ENCODE measurements at places on chromosomes 6 and 20. TPM values are rescaled to one million over a fixed set of nuclear protein-coding genes. Genes with fewer than 3 reads are reported as not detected.

KIF6 gene
- not detected for polyA plus RNA-seq

ARMC2 gene
- polyA plus RNA-seq, result 4.2 TPM

C6orf15 gene
- not detected for polyA plus RNA-seq

RAE1 gene
- polyA plus RNA-seq, result 44.8 TPM

RSPH4A gene
- not detected for polyA plus RNA-seq

PPP1R3G gene
- polyA plus RNA-seq, result 0.11 TPM

TP53TG5 gene
- 0.16 TPM for polyA plus RNA-seq

NKX2-2 gene
- polyA plus RNA-seq, result not detected

CENPW gene
- 2.7 TPM for polyA plus RNA-seq

OPN5 gene
- not detected for polyA plus RNA-seq

AVP gene
- not detected for polyA plus RNA-seq

ID4 gene
- not detected for polyA plus RNA-seq

POU3F2 gene
- polyA plus RNA-seq, result not detected

MTFR2 gene
- polyA plus RNA-seq, result 0.63 TPM

DNA sequence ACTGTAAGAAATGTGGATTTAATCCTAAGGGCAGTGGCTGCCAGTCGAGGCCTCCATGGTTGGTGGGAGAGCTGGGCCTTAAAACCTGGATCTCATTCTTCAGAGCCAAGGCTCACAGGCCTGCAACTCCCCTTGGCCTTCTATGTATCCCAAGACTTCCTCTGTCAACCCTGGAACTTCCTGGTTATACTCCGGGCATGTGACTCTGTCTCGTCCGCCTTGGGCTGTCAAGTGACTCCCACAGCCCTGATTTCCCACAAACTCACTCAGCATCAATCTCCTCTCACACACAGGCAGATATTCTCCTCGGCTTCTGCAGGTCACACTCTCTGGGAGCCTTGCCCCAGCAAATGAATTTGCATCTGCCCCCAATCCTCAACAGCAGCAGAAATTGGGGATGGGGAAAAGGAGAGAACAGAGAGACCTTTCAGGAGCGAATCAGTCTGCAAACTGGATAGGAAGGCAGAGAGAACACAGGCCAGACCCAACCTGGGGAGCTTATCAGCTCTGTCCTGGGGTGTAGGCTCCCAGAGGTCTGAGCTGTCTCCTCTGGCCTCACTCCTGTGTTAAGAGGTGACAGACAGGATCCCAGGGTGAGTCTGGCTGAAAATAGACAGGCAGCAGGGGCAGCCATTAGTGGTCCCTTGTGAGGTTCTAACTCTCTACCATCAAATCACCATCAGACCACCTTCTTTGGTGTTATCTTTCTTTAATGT is 30.4 kb upstream of the PREX1 start:
- DNase-seq, result no peak

DNA sequence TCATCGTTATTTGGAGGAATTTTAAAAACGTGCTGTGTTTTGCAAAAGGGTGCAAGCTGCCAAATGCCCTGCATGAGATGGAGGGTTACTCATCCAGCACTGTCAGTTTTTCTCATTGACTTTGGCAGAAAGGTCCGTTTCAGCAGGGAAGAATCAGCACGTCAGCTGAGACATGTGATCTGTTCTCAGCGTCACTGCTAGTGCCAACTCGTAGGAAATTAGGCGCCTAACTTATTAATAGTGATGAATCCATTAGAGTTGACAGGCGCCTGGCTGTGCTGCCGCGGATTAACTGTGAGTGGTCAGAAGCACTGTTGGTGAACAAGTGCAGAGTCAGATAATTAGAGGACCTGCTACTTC is 175.5 kb upstream of the FOXQ1 start:
- DNase-seq, result no peak

DNA sequence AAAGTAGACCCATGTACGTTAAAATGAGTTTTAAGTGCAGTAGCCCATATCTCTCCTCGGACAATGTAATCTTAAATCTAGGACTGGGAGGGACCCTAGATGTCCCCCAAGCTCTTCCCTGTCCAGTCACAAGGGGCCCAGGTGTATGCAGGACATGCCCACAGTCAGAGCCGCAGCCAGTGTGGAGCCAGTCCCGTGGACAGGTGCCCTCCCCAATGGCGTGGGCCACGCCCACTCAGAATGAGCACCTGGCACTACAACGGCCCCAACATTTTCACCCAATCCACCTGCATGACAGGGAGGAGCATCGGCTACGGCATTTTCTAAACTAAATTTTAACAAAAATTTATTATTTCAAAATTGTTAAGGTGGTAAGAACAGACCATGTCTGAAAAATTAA is 53.2 kb downstream of the WDR27 start:
- DNase-seq, result no peak

- DNase-seq, result no peak
These were observed 31.3 kb downstream of the STX11 start for GRCh38 chr6:144181639-144182038.

- DNase-seq, result no peak
These were observed 32.0 kb downstream of the KIF16B start for GRCh38 chr20:16541226-16541625.

GRCh38 chr6:117518870-117519269 is 36.4 kb downstream of the DCBLD1 start:
- no peak for DNase-seq

GRCh38 chr20:10059006-10059405 is 24.2 kb downstream of the ANKEF1 start:
- DNase-seq, result no peak

DNA sequence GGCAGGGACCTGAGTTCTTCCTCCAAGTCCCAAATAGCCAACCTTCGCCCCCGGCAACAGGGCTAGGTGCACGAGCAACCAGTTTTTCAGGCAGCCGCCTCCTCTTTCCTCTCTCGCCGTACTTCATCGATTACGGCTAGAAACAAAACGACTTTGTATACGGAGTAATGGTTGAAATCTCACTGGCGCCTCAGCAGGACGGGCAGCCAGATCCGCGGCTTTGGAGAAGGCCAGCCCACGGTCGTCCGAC is 333 bp upstream of the SMIM13 start:
- no peak for DNase-seq

- peak; percentile 18 for DNase-seq
These were observed 19.6 kb upstream of the FERMT1 start for GRCh38 chr20:6142348-6142993.

DNA sequence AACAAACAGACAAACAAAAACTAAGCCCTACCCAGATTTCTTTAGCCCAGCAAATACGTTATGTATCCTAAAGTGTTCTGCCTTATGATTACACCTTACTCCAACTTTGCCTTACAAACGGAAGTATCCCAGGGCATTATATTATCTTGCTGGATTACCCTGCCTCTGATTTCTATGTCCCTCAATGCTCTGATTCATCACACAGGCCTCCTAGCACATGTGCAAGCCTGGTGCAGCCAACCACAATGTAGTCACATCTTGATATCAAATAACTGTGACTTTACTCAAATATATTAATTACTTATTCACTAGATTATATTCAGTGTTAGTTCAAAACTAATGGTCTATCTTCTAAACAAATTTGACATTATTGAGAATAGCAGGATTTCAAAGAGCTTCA is 598.6 kb downstream of the TBC1D32 start:
- no peak for DNase-seq

- no peak for DNase-seq
These were observed 66.4 kb upstream of the SLC22A23 start for GRCh38 chr6:3523271-3523670.

DNA sequence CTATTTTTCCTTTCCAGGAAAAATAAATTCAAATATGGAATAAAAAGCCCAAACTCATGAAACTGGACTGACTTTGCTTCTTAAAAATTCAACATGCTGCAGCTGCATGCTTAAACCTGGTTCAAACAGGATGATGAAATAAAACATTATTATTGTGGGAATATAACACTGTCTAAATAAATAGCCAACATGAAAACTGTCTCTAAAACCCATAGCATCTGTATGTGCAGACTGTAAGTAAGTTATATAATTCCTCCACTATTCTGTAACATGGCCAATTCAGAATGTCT is 30.4 kb upstream of the AHI1 start:
- no peak for DNase-seq

GRCh38 chr20:906001-906520 is 10.1 kb downstream of the ANGPT4 start:
- no peak for DNase-seq

GRCh38 chr6:4008324-4009047 is 70.5 kb downstream of the FAM217A start:
- peak; percentile 35 for DNase-seq

GRCh38 chr6:158803733-158804143 is 15.4 kb downstream of the EZR start:
- peak; percentile 60 for DNase-seq

DNA sequence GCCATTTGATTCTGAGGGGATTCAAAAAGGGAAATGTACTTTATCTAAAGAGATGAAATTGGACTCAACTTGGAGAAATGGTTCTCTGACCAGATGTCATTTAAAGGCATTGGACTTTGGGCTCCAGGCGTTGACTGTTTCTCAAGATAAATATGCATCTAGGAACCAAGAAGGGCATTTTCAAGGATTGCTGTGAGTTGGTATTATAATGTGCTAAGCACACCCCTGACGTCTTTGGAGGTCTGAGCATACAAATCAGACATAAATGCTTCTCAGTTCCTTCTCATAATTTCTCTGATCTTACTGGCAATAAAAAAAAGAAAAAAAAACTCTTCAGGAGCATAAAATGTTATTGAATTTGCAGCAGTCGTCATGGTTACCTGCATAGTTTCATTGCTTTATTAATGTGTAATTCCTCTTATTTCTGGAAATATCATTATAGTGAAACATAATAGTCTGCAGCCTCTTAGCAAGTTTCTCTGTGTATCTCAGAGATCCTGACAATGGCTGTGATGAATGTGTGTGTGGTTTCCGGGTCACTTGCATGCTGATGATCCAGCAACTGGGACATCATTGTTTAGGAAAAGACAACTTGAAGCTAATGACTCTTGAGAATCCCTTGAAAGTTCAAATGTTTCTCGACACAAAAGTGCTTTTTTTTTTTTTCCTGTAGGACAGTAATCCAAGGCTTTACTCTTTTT is 136.0 kb downstream of the AIG1 start:
- no peak for DNase-seq

GRCh38 chr20:41061155-41061554 is 32.5 kb downstream of the TOP1 start:
- DNase-seq, result no peak

DNA sequence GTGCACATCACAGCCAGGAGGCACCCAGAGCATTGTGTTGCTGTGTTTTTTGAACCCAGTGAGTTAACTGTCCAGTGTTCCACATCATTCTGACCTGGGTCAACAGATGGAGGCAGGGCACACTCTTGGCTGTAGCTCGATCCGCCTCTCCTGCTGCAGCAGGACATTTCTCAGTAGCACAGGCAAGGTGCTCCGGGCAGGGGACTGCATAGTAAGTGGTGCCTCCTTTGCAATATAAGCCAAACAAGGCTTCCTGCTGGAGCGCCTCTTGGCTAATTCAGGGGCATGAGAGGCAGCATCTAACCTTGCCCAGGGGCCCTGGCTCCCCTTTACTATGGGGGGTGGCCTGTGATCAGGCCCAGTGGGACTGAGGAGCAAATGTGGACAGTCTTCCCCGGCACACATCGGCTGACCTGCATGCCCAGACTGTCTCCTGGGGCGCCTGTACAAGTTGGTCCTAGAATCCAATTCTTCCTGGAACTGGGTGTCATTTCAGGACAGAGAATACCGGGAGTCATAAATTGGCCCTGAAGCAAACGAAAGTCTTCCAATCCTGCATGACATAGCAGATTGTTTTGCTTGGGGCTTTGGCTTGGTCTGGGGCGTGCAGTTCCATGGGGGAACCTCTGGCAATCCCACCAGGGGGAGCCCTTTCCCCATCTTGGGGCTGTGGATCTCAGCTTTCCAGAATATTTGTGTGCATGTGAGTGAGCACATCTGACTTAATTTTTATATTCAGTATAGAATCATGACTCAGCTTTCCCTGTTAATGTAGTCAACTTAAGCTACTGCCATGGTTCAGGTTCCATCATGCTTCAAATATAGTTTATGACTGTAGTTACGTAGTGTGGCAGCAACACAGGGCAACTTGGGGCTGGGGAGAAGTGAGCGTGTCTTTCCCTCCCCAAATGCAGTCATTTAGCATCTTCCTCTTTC is 56.0 kb upstream of the DDR1 start:
- DNase-seq, result peak; percentile 65

DNA sequence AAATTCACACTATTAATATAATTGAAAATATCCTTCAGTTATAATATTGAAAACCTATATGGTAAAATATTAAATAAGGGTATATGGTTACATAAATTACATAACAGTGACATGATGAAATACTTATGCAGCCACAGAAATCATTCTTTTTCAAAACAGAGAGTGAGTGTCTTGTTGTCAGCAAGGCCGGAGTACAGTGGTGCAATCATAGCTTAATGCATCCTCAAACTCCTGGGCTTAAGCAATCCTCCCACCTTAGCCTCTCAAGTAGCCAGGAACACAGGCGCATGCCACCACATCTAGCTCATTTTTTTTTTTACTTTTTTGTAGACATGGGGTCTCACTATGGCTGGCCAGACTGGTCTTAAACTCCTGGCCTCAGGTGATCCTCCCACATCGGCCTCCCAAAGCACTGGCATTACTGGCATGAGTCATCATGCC is 40.4 kb downstream of the FAM8A1 start:
- no peak for DNase-seq

GRCh38 chr6:44489910-44490604 is 102.6 kb downstream of the CDC5L start:
- DNase-seq, result no peak

DNA sequence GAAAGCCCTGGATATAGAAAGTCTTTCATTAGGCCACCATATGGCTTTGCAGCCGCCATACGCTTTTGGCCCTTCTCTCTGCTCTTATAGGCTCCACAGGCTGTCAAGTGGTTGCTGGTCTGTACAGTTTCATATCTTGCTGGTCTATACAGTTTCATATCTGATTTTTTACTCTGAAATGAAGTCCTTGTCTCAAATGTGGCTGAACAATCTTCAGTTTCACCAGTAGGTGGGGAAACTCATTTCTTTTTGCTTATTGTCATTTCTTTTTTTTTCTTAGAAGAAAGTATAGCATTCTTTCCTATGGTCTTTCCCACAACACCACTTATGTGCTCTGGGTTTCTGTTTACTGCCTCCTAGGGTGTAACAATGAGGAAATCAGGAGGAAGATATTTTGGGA is 771.4 kb upstream of the MMS22L start:
- DNase-seq, result no peak

GRCh38 chr6:72260489-72260888 is 361.4 kb upstream of the KCNQ5 start:
- no peak for DNase-seq

GRCh38 chr6:23349521-23350147 is 776.4 kb upstream of the NRSN1 start:
- DNase-seq, result no peak

- no peak for DNase-seq
These were observed 210.3 kb downstream of the PLCB1 start for GRCh38 chr20:8342391-8342790.

Data from naive B cell (primary cell).